ENCODE measurements at places on chromosomes 11 and 22. TPM values are rescaled to one million over a fixed set of nuclear protein-coding genes. Genes with fewer than 3 reads are reported as not detected.

The MS4A3 gene
- total RNA-seq = not detected

DNA sequence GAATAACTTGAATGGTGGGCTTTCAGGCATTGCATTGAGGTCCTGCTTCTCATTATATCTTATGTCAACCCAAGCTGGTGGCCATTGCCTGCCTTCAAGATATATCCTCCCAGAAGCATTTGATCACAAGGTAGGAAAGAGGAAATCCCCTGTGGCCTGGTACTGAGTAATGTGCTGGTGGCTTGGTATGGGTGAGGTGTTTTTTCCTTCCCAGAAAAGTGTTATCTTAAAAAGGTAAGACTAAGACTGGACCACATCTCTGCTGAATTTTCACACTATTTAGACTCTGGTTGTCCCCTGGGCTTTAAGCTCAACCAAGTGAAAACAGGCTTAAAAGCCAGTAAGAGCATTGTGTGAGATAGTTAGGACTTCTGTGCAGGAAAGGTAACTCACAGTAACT, 3.7 kb downstream of the INSC start:
- no peak overlapping the region for H3K27ac ChIP-seq
- DNase-seq = no peak
- H3K4me1 ChIP-seq = no peaks in the 10 kb centered on the region

The ZNRF3 gene
- 20.6 TPM for total RNA-seq

GRCh38 chr11:66973956-66974580, 1.0 kb upstream of the C11orf86 start:
- no peaks in the 10 kb centered on the region for H3K4me1 ChIP-seq
- no peak overlapping the region for H3K27ac ChIP-seq
- DNase-seq = no peak
- no peaks in the 10 kb centered on the region for H3K27me3 ChIP-seq

DNA sequence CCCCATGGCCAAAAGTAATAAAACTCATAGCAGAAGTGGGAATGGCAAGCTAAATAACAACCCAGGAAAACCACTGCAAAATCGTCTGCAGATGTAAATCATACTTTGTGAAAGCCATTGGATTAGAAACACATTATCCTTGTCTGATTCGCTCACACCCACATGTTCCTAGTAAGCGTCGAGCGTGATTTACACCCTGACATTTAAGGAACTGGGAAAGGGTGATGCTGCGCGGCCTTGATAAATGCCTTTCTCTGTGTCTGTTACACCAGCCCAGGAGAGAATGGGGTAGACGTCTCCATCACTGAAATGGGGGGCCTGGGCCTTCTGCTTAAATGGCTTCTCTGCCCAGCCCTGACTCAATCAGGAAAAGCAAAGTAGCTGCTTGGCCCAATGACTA, 162.7 kb downstream of the NTM start:
- H3K36me3 ChIP-seq = no peaks in the 10 kb centered on the region
- no peak for DNase-seq
- no peak overlapping the region for H3K27ac ChIP-seq
- no peaks in the 10 kb centered on the region for H3K27me3 ChIP-seq

The INSC gene
- not detected for total RNA-seq

The USH1C gene
- total RNA-seq = 1.5 TPM
